ENCODE measurements at places on chromosomes 5 and 9.

- no peak for DNase-seq
Measured at GRCh38 chr5:59416451-59416850, 477.1 kb downstream of the PDE4D start.

GRCh38 chr5:92023555-92023954 lies 640.4 kb upstream of the ARRDC3 start:
- DNase-seq: no peak

- no peak for DNase-seq
Measured at GRCh38 chr5:135439231-135440205, 7.6 kb downstream of the DCANP1 start.

- peak; percentile 71 for DNase-seq
Measured at GRCh38 chr9:33466565-33467495, 6.9 kb downstream of the NOL6 start.

DNA sequence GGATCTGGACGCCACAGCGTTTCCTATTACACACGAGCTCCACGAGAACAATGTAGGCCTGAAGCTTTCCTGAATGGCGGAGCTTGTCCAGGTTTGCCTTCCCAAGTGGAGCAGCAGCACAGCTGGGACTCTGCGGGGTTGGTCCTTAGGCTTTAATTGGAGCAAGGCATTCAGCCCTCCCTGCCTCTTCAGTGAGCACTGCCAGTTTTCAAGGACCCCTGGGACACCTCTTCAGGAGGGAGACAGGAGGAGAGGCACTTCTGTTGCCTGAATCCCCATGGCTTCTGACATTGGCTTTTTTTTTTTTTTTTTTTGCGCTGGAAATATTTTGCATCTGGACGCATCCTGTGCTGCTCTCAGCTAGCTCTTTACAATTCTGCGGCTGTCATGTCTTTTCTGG lies 179.4 kb downstream of the SEMA6A start:
- DNase-seq: no peak

DNA sequence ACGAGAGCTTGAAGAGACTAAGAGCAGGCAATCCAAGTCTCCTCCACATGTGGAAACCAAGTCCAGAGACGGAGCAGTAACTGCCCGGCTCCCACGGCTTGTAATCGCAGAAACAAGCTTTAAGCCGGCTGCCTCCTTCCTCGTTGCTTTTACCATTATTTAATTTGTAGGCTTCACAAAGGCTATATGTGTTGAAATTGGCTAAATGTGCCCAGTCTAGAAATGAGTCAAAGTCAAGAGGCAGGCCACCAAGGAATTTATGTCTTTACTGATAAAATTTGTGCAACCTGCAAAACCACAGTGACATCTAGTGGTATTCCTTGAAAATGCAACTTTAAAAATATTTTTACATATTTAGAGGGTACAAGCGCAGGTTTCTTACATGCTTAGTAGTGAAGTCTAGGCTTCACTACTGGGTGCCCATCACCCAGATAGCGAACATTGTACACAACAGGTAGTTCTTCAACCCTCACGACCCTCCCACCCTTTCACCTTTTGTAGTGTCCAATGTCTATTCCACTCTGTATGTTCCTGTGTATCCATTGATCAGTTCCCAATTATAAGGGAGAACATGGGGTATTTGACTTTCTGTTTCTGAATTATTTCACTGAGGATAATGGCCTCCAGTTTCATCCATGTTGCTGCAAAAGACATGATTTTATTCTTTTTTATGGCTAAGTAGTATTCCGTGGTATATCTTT lies 33.5 kb upstream of the EBF1 start:
- DNase-seq: no peak

DNA sequence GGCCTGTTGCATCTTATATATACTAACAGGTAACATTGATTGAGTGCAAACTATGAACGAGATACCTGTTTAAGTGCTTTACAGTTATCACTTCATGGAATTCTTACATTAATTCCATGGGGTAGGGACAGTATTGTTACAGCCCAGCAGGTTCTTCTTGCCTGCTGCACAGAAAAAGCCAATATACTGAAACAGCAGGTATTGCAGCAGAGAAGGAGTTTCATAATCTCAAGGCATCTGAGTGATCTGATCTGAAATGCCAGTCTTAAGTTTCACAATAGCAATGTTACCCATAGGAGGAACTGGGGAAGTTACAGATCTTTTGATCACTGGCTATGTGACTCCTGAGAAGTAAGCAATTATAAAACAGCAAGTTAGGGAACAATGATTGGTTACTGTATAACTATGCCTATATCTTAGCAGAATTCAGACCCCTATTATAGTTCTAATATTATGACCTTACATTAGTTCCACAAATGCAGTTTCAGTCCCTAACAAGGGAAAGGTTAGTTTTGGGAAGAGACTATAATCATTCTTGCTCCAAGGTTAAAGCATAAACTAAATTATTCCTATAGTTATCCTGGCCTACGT lies 126.5 kb upstream of the BNC2 start:
- no peak for DNase-seq

DNA sequence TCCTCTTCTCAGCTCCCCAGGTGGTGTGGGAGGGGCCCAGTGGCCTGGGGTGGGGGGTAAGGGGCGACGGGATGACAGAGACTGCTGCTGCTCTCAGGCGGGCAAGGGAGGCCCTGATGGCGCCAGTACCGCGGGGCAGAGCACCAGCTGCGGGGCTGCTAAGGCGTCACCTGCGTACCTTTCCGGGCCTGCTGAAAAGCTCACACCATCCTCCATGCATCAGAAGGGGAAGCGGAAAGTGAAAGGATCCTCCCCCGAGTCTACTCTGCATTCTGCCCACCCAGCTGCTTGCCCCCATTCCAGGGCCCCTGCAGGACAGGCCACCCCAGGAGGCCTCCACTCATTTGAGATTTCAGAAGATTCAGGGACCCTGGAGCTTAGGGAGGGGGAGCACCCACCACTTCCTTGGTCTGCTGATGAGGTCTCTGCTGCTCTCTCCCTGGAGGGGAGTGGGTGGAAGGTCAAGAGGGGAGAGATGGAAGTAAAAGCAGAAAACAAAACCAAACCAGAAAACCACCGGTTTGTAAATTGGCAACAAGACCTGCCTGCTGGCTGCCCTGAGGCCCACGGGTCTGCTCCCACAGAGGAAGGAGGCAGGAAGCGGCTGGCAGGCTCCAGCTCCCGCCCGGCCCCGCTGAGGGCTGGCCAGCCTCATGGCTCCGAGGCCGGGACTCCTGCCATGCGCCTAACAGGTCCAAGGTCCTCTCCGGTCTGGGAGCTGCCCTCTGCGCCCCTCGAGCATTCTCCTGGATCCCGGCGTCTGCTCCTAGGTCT lies 33.6 kb downstream of the PRRT1B start:
- DNase-seq: no peak

- peak; percentile 62 for DNase-seq
Measured at GRCh38 chr9:121133104-121133816, 58.5 kb downstream of the CNTRL start.

DNA sequence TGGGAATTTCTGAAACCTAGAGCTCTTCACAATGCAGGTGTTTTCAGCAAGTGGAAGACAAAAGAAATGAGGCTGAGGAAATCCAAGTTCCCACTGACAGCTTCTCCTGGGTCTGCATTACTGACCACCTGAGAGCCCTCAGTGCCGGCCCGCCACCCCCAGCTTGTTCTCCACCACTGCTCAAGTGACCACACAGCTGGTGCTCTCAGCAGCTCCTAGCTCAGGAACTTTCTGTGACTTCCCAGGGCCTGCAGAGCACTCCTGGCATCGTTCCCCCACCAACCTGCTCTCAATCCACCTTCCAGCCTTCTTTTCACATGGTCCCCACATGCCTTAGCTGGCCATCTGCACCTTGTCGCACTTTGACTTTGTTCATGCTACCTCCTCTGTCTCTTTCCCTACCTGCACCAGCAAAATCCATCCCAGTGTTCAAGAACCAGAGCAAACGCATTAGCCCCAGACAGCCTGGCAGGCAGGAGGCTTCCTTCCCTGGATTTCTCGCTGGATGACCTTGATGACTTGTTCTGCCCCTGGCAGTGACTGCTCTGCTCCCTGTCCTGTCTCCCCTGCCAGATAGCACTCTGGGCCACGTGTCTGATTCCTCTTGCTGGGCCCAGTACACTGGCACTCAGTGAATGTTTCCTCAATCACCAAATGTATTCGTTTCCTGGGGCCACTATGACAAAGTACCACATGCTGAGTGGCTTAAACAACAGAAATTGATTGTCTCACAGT lies 35.1 kb upstream of the NANS start:
- DNase-seq: no peak

DNA sequence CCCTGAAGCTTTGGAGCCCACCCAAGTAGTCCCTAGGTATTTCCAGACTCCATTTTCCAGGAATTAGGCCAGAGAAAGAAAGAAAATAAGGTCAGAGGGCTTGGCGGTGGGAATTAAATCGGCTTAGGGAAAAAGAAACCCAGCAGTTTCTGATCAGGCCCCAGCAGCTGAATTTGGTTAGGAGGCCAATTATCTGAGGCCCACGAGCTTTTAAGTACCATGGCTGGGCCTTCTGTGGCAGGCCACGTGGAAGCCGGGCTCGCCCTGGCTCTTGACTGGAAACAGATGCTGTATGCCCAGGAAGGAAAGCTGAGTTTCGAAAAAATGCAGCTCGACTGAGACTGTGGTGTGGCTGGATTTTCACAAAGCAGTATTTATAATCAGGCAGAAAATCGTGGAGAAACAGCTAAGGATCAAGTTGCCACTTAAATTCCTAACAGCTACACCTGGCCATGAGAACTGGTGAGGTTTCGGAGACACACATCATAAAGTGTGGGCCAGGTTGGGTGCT lies 75.1 kb upstream of the PANK3 start:
- DNase-seq: no peak

- DNase-seq: no peak
Measured at GRCh38 chr9:30075451-30076199, 2308.8 kb upstream of the ACO1 start.

- no peak for DNase-seq
Measured at GRCh38 chr5:10286162-10286861, 21.4 kb downstream of the CMBL start.

GRCh38 chr5:137186759-137187461 lies 312.2 kb downstream of the SPOCK1 start:
- DNase-seq: no peak

Data from T-helper 1 cell (primary cell).